ENCODE measurements at places on chromosomes 11 and 22. TPM values are rescaled to one million over a fixed set of nuclear protein-coding genes. Genes with fewer than 3 reads are reported as not detected.

GRCh38 chr11:70504246-70505020 lies 106.1 kb downstream of the CTTN start:
- DNase-seq, result no peak
- no peak overlapping the region for H3K27ac ChIP-seq
- no peaks in the 10 kb centered on the region for H3K4me1 ChIP-seq
- H3K27me3 ChIP-seq, result no peaks in the 10 kb centered on the region

GRCh38 chr11:76321820-76322524 lies 59.0 kb downstream of the THAP12 start:
- peaks cover 40% of the 10 kb centered on the region for H3K27me3 ChIP-seq
- no peaks in the 10 kb centered on the region for H3K4me1 ChIP-seq
- no peak overlapping the region for H3K27ac ChIP-seq
- DNase-seq, result no peak
- H3K36me3 ChIP-seq, result no peaks in the 10 kb centered on the region

GRCh38 chr22:17882162-17882561 lies 107.9 kb upstream of the BID start:
- no peaks in the 10 kb centered on the region for H3K36me3 ChIP-seq
- no peak for DNase-seq
- peaks cover 5% of the 10 kb centered on the region for H3K4me1 ChIP-seq
- no peak overlapping the region for H3K4me3 ChIP-seq
- H3K27ac ChIP-seq, result no peak overlapping the region
- H3K27me3 ChIP-seq, result no peaks in the 10 kb centered on the region

GRCh38 chr11:118703563-118704106 lies 24.2 kb upstream of the TREH start:
- no peak overlapping the region for H3K4me3 ChIP-seq
- H3K27ac ChIP-seq, result no peak overlapping the region
- no peak for DNase-seq
- H3K27me3 ChIP-seq, result peaks cover 5% of the 10 kb centered on the region

DNA sequence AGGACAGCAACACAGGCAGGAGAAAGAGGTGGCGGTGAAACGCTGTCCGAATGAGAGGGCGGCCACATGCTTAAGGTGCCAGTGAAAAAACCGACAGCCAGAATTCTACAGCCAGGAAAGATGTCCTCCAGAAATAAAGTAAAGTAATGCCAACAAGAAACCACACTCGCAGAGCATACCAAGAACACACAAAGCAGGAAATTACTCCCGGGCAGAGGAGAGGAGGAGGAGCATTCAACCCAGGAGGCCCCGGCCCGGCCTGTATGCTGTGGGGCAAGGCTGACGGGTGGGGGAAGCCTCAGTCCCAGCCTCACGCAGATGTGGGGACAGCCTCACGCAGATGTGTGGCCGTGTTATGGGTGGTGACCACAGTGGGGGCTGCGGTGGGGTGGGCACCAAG lies 28.0 kb downstream of the CHID1 start:
- no peaks in the 10 kb centered on the region for H3K27me3 ChIP-seq
- H3K4me3 ChIP-seq, result no peak overlapping the region

DNA sequence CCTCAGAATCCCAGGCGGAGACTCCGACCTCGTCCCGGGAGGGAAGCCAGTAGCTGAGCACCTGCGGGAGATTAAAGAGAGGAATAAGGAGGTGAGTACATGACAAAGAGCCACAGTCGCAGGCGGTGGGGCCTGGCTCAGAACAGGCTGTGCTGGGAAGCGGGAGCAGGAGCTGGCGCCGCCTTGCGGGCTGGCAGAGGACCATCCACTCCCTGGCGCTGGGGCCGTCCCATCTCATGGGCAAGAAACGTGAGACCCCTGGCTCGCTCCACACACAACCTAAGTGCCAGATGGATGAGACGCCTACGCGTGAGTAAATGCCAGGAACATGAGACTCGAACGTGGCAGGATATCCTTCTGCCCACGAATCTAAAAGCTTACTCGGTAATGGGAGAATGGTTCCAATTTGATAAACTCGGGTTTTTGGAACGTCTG lies 6.3 kb downstream of the CEND1 start:
- H3K4me1 ChIP-seq, result peaks cover 6% of the 10 kb centered on the region
- no peaks in the 10 kb centered on the region for H3K27me3 ChIP-seq
- H3K27ac ChIP-seq, result no peak overlapping the region
- no peaks in the 10 kb centered on the region for H3K36me3 ChIP-seq

DNA sequence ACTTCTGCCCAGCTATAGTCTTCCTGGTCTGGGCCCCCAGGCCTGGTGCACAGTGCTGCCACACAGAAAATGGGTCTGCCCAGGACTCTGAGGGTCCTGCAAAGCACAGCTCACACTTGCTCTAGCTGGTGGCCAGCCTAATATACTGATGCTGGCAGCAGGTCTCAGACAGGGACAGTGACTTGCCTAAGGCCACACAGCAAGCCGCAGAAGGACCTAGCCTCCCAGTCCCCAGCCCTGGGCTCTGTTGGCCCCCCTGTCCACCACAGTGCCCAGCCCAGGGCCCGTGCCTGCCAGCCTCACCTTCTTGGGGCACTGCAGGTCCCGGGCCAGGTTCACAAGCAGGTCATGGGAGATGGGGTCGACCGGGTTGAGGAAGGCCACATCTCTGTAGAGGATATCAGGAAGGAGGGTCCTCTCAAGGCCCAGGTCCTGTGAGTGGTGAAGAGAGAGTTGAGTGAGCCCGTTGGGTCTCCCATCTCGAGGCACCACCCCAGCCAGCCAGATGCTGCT lies 3.3 kb downstream of the LRRC75B start:
- peaks cover 4% of the 10 kb centered on the region for H3K4me1 ChIP-seq
- no peaks in the 10 kb centered on the region for H3K27me3 ChIP-seq
- no peak for DNase-seq
- no peak overlapping the region for H3K27ac ChIP-seq
- H3K4me3 ChIP-seq, result no peak overlapping the region

Gene TRIM6
- 0.31 TPM for total RNA-seq

Gene SPTBN2
- not detected for total RNA-seq

GRCh38 chr22:40651563-40652501 lies 15.3 kb upstream of the MRTFA start:
- H3K4me1 ChIP-seq, result peaks cover 17% of the 10 kb centered on the region
- H3K27ac ChIP-seq, result peak overlapping the region; percentile 86
- H3K27me3 ChIP-seq, result no peaks in the 10 kb centered on the region
- H3K36me3 ChIP-seq, result no peaks in the 10 kb centered on the region
- H3K4me3 ChIP-seq, result peak overlapping the region; percentile 66
- DNase-seq, result peak; percentile 80

DNA sequence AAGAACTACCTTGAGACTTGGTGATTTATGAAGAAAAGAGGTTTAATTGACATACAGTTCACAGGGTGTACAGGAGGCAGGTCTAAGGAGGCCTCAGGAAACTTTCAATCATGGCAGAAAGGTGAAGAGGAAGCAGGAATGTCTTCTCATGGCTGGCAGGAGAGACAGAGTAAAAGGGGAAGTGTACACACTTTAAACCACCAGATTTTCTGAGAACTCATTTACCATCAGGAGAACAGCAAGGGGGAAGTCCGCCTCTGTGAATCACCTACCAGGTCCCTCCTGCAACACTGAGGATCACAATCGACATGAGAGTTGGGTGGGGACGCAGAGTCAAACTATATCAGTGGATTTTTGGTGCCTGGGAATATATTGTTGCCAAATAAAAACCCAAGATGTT lies 40.3 kb upstream of the OR5D13 start:
- no peak overlapping the region for H3K27ac ChIP-seq
- no peaks in the 10 kb centered on the region for H3K4me1 ChIP-seq
- no peak for DNase-seq
- H3K4me3 ChIP-seq, result no peak overlapping the region
- H3K36me3 ChIP-seq, result peaks cover 4% of the 10 kb centered on the region

Gene GPR83
- total RNA-seq, result not detected

Gene PATE4
- total RNA-seq, result not detected

- H3K36me3 ChIP-seq, result no peaks in the 10 kb centered on the region
- peaks cover 6% of the 10 kb centered on the region for H3K27me3 ChIP-seq
- no peaks in the 10 kb centered on the region for H3K4me1 ChIP-seq
- H3K4me3 ChIP-seq, result no peak overlapping the region
- no peak overlapping the region for H3K27ac ChIP-seq
These were observed 113.7 kb downstream of the INSC start for GRCh38 chr11:15228331-15228849.

DNA sequence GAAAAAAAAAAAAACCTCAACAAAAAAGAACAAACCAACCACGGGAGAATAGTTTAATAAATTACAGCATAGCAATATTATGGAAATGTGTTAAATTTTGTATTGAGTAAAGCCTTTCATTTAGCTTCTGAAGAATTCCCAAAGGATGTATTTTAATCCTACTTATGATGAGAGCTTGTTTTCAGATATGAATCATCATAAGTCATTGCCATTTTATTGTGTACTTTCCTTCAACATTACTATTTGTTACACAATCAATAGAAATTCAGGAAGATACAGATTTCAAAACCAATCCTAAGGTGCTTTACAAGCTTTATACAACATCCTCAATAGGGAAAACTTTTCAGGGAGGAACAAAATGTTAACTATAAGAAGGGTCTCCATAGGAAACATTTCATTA lies 200.6 kb upstream of the CTSC start:
- H3K27me3 ChIP-seq, result peaks cover 3% of the 10 kb centered on the region
- peak overlapping the region; percentile 98 for H3K27ac ChIP-seq
- no peak overlapping the region for H3K4me3 ChIP-seq
- no peak for DNase-seq
- H3K4me1 ChIP-seq, result peaks cover 30% of the 10 kb centered on the region
- no peaks in the 10 kb centered on the region for H3K36me3 ChIP-seq

Gene CHRM1
- not detected for total RNA-seq

- no peak overlapping the region for H3K27ac ChIP-seq
- no peak for DNase-seq
- no peak overlapping the region for H3K4me3 ChIP-seq
- H3K4me1 ChIP-seq, result peaks cover 25% of the 10 kb centered on the region
These were observed 26.5 kb upstream of the ATXN10 start for GRCh38 chr22:45645150-45645525.

DNA sequence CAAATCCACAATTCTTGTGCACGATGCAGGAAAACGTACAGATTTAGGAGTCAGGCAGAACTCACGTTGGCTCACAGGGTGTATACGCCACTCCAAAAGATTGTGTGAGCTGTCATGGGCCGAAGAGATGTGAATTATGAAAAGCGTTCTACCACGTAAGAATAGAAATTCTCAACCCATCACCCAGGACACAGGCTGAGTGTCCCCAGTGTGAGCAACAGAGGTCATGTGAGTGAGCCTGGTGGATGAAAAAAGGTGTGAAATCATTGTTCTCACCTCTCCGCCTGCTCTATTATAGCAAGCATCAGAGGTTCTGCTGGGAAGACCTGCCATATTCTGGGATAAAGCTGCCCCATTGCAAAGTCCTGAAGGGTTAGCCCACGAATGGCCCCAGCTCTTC lies 235.0 kb downstream of the MN1 start:
- H3K4me1 ChIP-seq, result no peaks in the 10 kb centered on the region
- H3K4me3 ChIP-seq, result no peak overlapping the region
- no peaks in the 10 kb centered on the region for H3K36me3 ChIP-seq
- DNase-seq, result no peak

DNA sequence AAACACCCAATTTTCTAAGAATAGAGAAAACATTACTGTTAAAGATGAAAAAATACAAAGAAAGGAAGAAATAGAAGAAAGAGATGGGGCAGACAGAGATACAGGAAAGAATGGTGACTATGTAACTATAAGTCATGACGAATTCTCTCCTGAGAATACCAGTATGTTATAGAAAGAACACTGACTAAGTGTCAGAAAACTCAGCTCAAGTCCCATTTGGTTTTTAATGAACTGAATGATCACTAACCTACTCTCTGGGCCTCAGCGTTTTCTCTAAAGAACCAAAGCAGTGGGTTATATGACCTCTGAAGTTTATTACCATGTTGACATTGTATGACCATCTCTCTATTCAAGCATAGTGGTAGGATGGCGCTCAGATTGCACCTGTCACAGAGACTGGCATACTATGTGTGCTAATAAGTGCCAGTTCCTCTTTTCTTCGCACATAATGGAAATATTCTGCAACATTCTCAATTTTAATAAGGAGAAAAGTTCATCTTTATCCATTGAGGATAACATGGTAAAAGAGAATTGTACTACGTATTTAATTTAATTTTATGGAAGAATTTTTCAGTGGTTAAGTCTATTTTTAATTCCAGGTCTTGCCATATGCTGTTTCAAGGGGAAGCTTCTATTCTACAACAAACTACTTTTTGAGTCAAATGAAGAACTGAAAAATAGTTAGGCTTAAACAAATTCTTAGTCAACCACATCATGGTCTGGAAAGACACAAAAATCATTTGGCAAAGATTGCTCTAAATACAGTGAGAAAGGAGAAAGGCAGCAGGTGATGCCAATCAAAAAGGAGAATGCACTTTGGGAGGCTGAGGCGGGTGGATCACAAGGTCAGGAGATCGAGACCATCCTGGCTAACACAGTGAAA lies 25.0 kb upstream of the EED start:
- H3K27me3 ChIP-seq, result no peaks in the 10 kb centered on the region
- no peak for DNase-seq
- H3K36me3 ChIP-seq, result peaks cover 10% of the 10 kb centered on the region
- peak overlapping the region; percentile 86 for H3K27ac ChIP-seq

GRCh38 chr11:83611600-83611999 lies 325.4 kb upstream of the CCDC90B start:
- no peak for DNase-seq
- no peaks in the 10 kb centered on the region for H3K4me1 ChIP-seq
- no peak overlapping the region for H3K27ac ChIP-seq
- H3K27me3 ChIP-seq, result no peaks in the 10 kb centered on the region
- no peak overlapping the region for H3K4me3 ChIP-seq

DNA sequence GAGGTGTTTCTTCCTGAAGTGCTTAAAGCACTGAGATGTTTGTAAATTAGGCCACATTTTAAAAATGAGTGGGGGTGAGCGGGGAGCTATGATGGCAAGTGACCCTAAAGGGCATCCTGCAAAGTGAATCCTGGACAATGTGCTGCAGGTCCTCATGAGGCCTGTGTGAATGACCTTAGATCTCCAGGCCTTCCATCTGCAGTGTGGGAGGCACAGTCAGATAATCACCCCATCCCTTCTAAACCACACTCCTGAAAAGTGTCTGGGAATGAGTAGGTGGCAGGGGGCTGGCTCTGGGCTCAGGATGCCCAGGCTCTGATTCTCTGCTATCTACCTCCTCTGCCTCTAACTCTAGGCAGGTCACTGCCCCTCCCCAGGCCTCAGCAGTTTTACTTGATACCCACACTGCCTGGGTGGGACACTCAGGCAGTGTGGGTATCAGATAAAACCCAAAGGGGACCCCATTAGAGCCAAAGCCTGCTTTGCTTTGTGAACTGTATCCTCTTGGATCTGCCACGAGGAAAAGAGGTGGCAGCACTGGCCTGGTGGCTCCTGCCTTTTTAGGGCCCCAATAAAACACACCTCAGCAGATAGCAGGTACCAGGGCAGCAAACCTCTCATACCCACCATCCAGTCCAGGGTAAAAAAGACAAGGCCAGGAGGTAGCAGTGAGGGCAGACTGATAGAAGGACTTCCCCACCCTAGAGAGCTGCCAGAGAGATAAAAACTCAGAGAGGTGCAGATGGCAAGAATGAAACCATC lies 10.5 kb downstream of the STARD10 start:
- H3K36me3 ChIP-seq, result no peaks in the 10 kb centered on the region
- H3K4me1 ChIP-seq, result peaks cover 25% of the 10 kb centered on the region
- H3K27ac ChIP-seq, result no peak overlapping the region
- no peaks in the 10 kb centered on the region for H3K27me3 ChIP-seq
- no peak for DNase-seq

GRCh38 chr22:50363166-50363802 lies 20.2 kb downstream of the PPP6R2 start:
- H3K4me3 ChIP-seq, result no peak overlapping the region
- no peak overlapping the region for H3K27ac ChIP-seq
- no peaks in the 10 kb centered on the region for H3K27me3 ChIP-seq

GRCh38 chr11:8290081-8290810 lies 26.6 kb upstream of the LMO1 start:
- H3K4me1 ChIP-seq, result no peaks in the 10 kb centered on the region
- peaks cover 4% of the 10 kb centered on the region for H3K27me3 ChIP-seq
- H3K27ac ChIP-seq, result no peak overlapping the region
- no peak for DNase-seq

Measured in natural killer cell treated with Interleukin-12 subunit alpha and Interleukin-12 subunit beta and Interleukin-15 and Interleukin-18, amount 100 ng/mL, for 72 hours (primary cell).